Activated naive CD4-positive, alpha-beta T cell treated with Interleukin-2 at 50 U/mL for 16 hours (primary cell): ENCODE measurements at places on chromosomes 3 and 15.

GRCh38 chr15:73270366-73271097, 98.2 kb downstream of the HCN4 start:
- no peak for DNase-seq

DNA sequence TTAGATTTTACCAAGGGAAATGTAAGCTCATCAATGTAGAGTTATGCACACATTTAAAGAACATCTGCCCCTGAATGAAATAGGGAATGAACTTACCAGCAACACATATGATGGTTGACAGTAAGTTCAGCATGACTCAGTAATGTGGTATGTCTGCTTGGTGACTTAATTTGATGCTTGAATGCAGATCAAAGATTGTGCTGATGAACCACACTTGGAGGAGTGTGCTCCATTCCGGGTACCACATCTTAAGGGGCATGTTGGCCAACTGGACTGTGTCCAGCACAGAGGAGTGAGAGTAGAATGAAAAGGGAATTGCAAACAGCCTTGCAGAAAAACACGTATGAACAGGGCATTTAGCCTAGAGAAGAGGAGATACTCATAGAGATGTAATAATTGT, 171.0 kb upstream of the RARB start:
- no peak for DNase-seq

- no peak for DNase-seq
These were observed 23.1 kb downstream of the ANXA2 start for GRCh38 chr15:60374628-60375081.

DNA sequence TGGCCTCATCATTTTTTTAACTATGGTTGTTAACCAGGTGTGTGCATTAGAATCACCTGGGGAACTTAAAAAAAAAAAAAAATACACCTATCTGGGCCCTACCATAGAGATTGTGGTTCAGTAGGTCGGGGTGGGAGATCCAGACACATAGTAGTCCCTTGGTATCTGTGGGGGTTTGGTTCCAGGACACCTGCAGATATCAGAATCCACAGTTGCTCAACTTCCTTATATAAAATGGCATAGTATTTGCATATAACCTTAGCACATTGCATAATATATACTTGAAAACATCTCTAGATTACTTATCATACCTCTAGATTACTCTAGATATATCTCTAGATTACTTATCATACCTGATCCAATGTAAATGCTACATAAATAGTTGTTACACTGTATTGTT, 5.0 kb downstream of the IQGAP1 start:
- DNase-seq, result no peak

DNA sequence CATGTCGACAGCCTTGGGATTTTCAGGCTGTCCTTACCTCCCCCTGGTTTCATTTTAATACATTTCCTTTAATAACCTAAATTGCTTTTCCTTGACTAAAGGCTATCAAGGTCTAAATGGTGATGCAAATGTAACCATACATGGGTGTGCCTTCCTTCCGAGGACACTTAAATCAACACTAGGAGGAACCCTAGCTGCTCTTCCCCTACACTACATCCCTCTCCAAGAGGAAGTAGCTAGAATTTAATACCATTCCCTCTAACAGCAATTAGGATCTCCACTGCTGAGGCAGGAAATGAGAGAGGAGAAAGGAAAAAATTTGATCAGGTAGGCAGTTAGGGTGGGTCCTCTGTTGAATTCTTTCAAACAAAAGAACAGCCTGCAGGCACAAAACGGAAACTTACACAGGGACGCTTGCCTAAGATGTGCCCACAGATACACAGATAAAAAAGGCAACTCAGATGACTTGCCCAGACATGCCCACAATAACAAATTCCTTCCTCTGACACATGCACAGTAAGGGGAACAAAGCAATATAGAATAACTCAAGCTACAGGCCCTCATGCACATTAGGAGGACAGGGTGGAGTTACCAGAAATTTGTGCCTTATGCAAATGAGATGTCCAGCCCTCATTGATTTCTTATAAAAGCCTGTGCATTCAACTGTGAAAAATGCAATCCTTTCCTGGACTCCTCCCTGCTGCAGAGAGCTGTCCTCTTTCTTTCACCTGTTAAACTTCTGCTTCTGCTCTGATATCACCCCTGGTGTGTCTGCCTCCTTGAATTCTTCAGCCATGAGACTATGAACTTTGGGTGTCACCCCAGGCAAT, 1024.4 kb upstream of the CADM2 start:
- no peak for DNase-seq

DNA sequence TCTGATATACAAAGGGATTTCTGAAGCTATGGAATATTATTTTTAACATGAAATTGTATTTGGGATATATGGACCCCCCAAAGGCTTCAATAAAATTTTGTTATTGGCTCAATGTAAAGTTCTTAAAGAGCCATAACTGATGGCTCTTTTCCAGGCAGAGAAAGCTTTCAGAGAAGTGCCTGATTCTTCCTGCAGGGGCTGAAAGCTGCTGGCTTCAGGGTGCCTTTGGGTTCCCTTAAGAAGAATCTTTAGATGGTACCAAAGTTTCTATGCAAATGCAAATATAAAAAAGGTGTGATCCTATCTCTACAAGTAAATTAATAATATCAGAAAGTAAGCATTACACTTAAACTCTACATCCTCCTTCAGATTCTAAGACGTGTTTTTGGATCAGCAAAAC, 72.6 kb downstream of the NR2F2 start:
- no peak for DNase-seq

GRCh38 chr15:67059127-67059553, 6.3 kb upstream of the SMAD3 start:
- no peak for DNase-seq

- peak; percentile 19 for DNase-seq
These were observed 595 bp downstream of the PDCD7 start for GRCh38 chr15:65132878-65133547.

DNA sequence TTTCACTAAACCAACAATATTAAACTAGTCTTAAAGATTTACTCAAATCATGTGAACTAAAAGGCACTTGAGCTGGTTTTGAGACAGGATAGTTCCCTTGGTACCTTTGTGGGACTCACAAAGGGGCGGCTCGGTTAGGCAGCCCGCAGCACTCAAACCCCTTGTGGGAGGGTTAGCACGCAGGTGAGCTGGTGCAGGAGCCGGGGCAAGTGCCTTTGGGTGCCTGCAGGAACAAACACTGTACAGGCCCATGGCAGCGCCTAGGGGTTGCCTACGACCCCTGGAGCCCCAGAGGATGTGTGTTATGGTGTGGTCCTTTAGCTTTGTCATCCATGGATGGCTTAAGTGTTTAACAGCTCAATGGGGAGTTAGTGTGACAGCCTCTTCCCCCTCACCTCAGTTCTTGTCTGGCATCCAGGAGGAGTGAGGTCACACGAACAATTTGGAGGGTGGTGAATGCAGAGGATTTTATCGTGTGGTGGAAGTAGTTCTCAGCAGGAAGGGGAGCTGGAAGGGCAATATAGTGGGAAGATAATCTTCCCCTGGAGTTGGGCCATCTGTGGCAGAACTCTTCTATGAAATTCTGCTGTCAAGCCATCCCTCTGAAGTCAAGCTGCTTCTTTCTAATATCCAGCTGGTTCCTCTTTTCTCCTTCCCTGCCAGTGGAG, 470.9 kb downstream of the RBMS3 start:
- no peak for DNase-seq

GRCh38 chr15:77067691-77068367, 3.1 kb downstream of the TSPAN3 start:
- DNase-seq, result no peak

GRCh38 chr15:38378161-38378560, 75.8 kb upstream of the FAM98B start:
- no peak for DNase-seq

GRCh38 chr3:134249935-134250716, 533 bp downstream of the RYK start:
- DNase-seq, result peak; percentile 44

DNA sequence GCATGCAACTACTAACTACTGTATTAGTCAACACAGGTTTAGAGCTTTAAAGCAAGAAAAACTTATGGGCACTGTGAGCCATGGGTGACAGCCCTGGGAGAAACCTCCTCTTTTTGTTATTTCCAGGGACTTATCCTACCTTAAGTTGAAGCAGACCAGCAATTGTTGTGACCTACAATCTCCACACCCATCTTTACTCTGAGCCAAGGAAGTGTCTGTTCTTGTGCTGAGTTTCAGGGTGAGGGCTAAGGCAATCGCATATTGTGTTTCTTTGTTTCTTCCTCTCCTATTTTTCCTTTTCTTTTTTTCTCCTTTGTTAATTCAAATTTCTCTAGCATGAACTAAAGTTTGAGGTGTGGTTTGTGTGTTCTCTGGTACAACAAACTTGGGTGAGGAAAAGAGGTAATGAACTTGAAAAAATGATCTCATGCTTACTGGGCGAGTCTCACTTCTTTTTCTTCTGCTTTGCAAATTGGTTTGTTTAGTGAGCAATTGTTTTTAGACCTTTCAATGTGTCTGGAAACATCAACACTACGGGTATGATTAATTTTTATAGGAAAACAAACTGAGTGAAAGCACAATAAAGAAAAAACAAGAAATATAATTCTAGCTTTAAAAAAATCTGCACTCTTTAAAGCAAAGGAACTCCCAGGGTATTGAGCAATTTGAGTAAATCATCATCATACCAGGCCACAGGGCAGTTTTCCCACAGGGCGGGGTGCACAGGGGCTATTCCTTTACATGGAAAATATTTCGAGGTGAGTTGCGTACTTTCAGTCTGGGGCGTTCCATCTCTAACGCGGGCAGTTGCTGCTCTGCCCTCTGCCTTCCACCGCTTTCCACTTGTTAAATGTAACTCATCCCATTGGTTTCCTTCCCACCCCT, 2.7 kb downstream of the UPK1B start:
- DNase-seq, result no peak

DNA sequence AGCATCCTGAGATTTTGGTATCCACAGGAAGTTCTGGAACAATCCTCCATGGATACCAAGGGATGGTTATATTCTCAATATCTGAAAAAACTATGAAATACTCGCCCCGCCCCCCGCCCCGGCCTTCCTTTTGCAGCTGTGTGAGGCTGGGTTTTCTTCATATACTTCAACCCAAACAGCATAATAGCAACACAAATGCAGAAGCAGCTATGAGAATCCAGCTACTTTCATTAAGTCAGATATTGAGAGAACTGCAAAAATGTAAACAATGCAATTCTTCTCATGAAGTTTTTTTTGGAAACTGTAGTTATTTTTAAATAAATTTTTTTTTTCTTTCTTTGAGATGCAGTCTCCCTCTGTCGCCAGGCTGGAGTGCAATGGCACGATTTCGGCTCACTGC, 10.9 kb upstream of the IDH2 start:
- no peak for DNase-seq

- DNase-seq, result no peak
These were observed 1.5 kb downstream of the NLGN1 start for GRCh38 chr3:173399044-173399443.

GRCh38 chr15:31467361-31467760, 140.7 kb downstream of the KLF13 start:
- DNase-seq, result no peak

GRCh38 chr15:95226835-95227234, 995.5 kb downstream of the MCTP2 start:
- DNase-seq, result no peak

DNA sequence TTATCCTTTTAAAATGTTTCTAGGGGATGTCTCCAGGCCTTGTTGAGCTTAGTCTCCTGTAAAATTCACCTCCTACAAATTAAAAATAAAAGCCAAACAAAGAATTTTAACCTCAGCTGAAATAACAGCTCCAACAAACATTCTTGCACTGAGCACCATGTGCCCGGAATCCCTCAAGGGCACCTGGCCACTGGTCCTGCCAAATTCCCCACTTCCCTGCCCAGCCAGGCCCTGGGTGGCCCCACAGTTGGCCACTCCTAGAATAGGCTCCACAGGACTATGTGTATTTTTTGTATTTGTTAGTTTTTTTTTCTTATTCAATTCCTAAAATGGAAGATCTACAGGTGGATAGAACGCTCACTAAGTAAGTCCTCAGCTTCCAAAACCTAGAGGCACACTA, 33.1 kb upstream of the PLA2G4E start:
- no peak for DNase-seq

DNA sequence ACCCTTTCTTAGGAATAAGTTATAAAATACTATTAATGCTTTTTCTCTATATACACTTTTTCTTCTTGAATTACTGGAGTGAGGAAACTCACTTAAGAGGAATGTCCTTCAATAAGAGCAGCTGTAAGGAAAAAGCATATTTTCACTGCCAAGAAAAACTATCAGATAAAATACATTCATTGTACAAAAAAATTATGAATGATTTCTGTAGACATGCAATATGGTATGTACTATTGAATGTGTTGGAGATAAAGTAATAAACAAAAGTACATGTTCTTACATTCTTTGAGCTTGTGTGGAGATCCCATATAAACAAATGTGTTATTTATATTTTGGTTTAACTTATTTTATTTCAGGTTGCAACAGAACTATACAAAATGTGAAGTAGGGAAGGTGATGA, 241.0 kb upstream of the ZNF717 start:
- no peak for DNase-seq

GRCh38 chr3:128553560-128553959, 60.6 kb upstream of the GATA2 start:
- no peak for DNase-seq

- no peak for DNase-seq
These were observed 2.5 kb upstream of the GATA2 start for GRCh38 chr3:128495435-128495970.

DNA sequence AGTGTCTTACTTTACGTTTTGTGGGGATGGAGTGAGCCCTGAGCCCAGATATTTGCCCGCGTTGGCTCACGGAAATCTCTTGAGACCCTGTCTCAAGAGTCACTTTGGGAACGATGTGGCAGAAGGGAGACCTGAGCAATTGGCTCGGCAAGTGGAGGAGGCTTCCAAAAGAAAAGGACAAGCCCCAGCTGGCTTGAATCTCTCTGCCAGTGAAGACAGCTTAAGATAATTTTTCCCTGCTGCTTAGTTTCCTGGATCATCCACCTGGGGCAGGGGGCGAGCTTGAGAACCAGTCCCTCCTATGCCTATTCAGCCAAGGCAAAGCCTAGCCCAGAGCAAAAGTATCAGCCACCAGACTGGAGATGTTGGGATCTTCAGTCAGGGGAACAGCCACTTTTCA, 708 bp downstream of the SEC22A start:
- DNase-seq, result no peak

DNA sequence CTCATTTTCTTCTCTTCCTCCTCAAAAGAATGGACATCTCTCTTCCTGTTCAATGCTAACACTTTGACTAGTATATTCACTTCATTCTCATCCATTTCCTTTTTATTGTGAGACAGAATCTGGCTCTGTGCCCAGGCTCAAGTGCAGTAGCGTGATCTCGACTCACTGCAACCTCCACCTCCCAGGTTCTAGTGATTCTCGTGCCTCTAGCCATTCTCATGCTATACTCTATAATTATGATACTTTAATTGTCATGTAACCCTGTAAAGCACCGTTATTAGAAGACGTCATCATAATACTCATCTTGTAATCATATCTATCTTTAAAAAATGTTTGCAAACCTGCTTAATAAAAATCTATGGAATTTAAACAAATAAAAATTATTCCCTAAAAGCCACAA, 107.0 kb downstream of the SHOX2 start:
- no peak for DNase-seq

GRCh38 chr3:186888569-186888968, 41.8 kb upstream of the ST6GAL1 start:
- DNase-seq, result no peak
